ENCODE measurements at places on chromosomes 12 and 14.

DNA sequence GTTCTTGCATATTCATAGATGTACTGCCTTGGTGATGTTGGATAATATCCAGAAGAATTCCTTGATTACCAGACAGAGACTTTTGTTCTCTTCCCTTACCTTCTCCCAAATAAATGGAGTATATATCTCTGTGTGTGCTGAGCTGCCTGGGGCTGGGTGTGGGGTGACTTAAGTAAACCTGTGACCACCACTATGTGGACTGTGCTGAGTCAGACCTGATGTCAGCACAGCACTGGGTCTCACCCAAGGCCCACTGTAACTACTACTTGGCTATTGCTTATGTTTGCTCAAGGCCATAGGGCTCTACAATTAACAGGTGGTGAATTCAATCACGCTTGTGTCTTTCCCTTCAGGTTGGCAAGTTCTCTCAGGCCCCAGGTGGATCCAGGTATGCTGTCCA, 145.7 kb upstream of the MDGA2 start:
- no peak for DNase-seq

DNA sequence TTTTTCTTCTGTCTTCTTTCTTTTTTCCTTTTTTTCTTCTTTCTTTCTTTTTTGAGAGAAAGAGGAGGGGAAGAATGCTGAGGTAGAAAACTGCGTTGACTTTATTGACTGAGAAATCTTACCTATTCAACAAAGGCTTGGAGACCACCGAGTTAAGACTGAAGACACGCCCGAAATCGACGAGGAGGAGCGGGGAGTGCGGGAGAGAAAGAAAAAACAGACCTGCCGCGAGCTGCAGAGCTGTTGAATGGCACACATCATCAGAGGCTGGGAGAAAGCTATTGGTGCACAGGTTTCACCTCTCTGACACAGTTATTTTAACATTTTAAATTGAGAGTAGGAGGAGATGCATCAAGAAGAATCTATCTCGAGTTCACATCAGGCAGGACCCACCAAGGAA, 5.1 kb downstream of the ASCL1 start:
- no peak for DNase-seq

DNA sequence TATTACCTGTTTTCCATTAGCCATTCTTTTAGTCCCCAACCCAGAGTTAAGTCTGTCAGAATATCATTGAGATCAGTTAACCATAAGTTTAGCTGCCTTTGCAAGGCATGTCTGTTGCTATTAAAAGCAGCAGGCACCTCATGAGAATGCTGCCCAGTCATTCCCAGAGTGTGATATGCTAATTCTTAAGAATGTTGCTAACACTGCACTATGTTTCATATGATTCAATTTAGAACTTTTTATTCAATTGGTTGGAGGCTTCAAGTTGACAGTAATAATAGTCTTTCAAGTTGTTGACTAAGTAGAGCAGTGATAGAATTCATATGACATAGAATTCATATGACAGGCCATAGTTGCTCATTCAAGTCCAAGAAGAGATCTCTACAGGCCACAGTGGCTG, 292.3 kb downstream of the FUT8 start:
- DNase-seq: no peak

GRCh38 chr14:66511849-66512248, 3.9 kb downstream of the GPHN start:
- no peak for DNase-seq

GRCh38 chr14:57009585-57010515, 199.6 kb upstream of the OTX2 start:
- DNase-seq: no peak

GRCh38 chr12:4297617-4298016, 23.4 kb upstream of the TIGAR start:
- DNase-seq: no peak

DNA sequence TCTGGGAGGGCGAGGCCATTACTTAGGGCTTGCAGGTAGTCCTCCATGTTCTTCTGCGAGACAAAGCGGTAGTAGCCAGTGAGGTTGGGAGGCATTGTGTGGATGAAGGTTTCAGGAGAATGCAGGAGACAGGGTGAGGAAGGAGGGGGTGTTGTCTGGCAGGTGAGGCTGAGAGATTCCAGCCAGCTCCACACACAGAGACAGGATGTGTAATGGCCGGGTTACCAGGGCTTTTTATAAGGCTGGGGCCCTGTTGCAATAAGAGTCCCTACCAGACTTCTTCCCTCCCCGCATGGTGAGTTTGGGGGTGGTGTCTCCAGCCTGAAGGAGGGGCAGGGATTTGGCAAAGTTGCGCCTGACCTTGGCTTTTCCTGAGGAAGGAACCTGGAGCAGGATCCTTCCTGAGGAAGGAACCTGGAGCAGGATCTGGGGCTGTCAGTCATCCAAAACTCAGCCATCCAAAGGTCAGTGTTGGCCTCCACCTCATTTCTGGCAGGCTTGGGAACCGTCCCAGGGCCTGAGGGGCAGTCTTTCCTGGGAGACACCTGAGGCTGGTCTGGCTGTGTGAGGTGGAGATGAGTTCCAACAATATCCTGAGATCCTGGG, at the start of gene RBP5:
Gene RBP5, minus strand, starts transcription at position 209 of the 606 bp plus-strand sequence. Its CDS starts 114 bp downstream, at position 95.
- DNase-seq: no peak

GRCh38 chr12:57832966-57833365, 13.6 kb downstream of the CTDSP2 start:
- DNase-seq: no peak

GRCh38 chr12:101231636-101232035, 21.6 kb upstream of the SLC5A8 start:
- no peak for DNase-seq

GRCh38 chr12:26429070-26429691, 233.8 kb downstream of the SSPN start:
- DNase-seq: no peak

Data from esophagus squamous epithelium (tissue), 5 donors.